SHP77 treated with DMSO at 0.1 percent for 48 hours (cell line): ENCODE measurements at places on chromosomes 3 and 15.

DNA sequence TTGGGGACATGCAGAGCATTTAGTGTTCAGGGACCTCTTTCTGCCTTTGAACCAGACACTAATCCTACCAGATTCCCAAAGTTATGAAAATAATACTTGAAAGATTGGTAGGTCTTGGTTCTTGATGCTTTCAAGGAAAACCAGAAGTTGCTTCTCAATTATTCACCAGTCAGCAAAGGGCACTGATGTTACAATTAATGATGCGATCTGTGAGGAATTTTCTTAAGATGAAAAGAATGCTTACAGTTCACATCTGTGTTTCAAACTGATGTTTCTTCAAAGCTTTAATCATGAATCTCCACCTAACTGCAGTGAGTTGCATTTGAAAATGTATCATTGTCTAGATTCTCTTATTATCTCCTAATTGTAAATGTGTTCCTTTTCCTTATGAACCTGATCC lies 161.0 kb downstream of the NAALADL2 start:
- no peak for DNase-seq

GRCh38 chr3:127391436-127392155 lies 103.8 kb upstream of the PRR20G start:
- no peak for DNase-seq

DNA sequence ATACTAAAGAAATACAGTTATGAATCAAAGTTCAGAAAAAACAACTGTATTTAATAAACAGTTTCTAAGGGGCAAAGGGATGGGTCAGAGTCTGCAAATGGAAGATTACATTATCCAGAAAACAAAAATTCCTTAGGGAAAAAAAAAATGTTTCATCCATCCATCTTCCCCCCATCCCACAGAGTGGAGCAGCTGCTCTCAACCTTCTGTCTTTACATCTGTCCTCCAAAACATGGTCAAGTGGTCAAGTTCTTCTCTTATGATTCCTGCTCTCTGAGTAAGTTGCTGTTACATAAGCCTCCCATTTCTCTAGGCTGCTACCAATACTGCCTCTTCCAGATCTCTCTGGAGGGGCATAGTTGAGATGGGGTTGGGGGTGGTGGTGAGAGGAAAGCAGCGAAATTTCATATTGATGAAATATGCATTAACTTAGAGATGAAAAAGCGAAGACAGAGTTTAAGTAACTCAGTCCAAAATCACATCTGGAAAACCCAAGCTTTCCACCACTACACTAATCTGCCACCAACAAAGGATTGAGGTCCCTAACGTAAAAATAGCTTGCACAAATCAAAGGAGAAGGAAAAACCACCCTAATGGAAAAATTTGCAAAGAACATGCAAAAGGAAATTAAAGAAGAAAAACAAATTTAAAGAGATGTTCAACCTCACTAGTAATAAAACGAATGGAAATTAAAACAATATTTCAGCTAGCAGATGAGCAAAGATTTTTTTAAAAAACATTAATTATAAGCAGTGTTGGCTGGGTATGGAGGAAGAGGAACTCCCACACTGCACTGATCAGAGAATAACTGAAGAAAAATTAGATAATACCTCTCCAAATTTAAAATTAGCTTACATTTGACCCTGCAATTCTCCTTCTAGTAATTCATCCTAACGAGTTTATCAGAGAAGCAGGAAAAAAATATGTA lies 109.5 kb downstream of the ST8SIA2 start:
- no peak for DNase-seq

DNA sequence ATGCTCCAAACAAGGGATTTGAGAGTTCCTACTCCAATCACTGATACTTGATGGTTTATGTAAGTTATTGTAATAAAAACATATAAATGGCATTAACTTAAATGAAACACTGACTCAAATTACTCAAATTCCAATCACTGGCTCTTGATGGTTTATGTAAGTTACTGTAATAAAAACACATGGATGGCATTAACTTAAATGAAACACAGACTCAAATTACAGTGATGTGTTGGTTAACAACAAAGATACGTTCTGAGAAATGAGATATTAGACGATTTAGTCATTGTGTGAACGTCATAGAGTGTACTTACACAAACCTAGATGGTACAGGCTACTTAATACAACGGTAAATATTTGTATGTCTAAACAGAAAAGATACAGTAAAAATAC lies 6.6 kb downstream of the MOBP start:
- no peak for DNase-seq

- no peak for DNase-seq
These were observed 107.4 kb upstream of the GRM7 start for GRCh38 chr3:6753536-6753935.

GRCh38 chr15:38073178-38073946 lies 138.9 kb downstream of the TMCO5A start:
- DNase-seq = no peak
